ENCODE measurements at places on chromosomes 2 and 18.

- no peak for DNase-seq
Observed at GRCh38 chr2:171452773-171453172, 18.7 kb downstream of the DCAF17 start.

DNA sequence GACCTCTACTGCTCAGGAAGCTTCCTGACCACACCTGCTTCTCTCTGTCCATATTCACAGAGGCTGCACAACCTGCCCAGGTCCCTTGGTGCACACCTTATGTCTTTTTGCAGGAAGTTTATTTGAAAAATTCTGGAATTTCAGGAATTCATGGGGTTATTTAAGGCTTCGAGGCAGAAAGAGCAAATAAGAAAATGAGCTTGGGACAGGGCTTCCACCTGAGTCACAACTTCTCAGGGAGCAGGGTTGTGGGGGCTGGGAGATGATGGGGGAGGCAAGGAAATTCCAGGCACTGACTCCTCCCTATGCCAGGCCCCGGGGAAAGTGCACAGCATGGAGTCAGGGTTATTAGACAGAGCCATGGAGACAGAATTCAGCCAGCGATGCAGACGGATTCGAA, 57.7 kb downstream of the INHBB start:
- DNase-seq = no peak

DNA sequence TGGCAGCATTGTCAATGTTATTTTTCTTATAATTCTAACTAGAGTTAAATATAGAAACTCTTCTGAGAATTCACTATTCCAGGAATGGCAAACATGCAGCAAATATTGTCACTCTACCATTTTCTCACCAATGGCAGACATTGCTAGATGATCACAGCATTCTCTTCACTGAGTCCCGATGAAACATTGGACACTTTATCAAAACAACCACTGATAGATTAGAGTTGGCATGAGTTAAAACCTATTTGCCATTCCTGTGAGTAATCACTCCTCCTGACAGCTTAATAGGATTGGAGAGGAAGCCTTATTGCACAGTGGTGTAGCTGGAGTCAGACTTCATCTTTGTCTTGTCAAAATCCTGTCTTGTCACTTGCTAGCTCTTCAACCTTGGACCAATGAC, 163.9 kb upstream of the THUMPD2 start:
- no peak for DNase-seq

- no peak for DNase-seq
Observed at GRCh38 chr18:24022161-24022560, 7.6 kb downstream of the TTC39C start.

- no peak for DNase-seq
Observed at GRCh38 chr2:228408529-228409227, 227.2 kb upstream of the SPHKAP start.

DNA sequence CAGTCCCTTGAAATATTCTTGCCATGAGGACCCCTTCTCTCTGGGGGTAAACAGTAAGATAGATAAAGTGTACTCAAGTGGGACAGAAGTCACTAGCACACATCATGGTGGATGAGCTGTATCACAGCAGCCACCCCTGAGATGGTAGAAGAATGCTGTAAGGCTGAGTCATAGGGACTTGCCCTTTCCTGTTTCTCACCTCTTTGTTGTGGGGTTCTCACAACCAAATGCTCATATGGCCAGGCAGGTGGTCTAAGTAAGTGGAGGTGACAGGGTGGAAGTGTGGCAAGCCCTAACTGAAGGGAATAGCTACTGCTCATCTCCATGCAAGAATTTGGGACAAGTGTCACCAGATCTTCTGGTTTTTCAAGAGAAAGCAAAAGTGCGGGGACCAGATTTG, 202.7 kb upstream of the SLC14A2 start:
- DNase-seq = no peak

GRCh38 chr2:157625296-157625695, 3.4 kb downstream of the ACVR1C start:
- no peak for DNase-seq

DNA sequence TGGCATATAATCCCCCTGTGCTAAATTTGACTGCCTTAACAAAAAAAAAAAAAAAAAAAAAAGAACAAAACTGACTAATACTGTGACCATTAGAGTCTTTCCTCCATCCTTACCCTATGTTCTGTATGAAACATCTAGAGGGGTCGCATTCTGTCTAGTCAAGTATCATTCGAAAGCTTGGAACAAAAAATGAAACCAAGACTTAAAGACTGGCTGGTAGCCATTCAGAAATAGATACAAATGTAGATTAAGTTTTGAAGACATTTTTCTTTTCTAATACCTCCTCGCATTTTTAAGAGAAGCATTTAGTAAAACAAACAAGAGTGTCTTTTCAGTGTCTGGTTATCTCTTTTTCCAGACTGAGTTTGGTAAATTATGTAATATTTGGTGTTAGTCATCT, 66.7 kb downstream of the SPATS2L start:
- DNase-seq = no peak

DNA sequence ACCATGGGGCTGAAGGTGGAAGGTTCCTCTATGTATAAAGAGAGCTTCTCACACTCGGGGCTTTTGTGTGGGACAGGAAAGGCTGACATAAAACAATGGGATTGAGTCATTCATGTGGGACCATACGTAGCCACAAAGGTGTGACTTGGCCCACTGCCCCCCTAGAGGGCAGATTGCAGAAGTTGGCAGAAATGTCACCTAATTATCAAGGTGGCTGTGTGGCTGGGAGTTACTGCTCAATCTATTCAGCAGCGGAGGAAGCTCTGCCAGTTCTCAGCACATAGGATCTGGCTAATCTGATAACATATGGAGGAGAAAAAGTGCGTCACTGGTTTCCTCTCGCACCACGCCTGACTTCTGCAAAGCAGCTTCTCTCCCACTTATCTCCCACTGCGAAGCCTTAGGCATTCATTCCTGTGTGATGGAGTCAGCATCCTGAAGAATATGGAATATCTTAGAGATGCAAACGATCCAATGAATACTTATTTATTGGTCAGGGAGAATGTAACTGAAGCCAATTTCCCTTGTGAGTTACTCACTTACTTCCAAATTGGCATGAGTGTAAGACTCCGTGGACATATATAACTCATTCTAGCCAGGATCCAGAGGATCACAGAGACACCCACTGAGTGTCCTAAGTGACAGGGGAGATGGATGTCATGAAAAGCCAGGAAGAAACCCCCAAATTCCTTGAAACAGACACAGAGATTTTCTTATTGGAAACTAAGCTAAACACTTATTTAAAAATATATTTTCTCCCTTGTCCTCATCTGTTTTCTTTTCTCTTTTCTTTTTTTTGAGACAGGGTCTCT, 344.8 kb downstream of the TGIF1 start:
- no peak for DNase-seq

- DNase-seq = no peak
Observed at GRCh38 chr2:27185331-27186026, 26.4 kb upstream of the ATRAID start.

- DNase-seq = no peak
Observed at GRCh38 chr2:204945376-204945775, 400.1 kb downstream of the PARD3B start.

Measured in stimulated activated CD8-positive, alpha-beta memory T cell treated with anti-CD3 and anti-CD28 coated beads, Interleukin-7, amount 100 ng/mL, for 24 hours (primary cell).